ENCODE measurements at places on chromosomes 5 and 9.

DNA sequence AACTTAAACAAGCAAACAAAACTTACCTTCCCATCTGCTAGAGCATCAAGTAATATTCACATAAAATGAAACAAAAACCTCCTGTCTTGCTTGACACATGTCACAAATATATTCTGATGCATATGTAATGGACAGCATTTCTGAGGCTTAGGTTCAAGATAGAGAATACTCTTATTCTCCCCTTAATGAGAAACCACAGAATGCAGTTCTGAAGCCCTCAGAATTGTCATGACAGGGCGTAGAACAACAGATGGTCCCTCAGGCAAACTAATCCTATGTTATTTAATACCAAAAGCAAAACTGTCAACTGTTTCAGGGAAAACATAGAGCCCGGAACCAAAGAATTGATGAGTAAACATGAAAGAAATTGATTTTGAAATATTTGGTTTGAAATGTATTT lies 229.9 kb upstream of the RIOK2 start:
- no peak for DNase-seq

GRCh38 chr9:107969141-107969540 lies 479.6 kb upstream of the KLF4 start:
- peak; percentile 33 for DNase-seq

DNA sequence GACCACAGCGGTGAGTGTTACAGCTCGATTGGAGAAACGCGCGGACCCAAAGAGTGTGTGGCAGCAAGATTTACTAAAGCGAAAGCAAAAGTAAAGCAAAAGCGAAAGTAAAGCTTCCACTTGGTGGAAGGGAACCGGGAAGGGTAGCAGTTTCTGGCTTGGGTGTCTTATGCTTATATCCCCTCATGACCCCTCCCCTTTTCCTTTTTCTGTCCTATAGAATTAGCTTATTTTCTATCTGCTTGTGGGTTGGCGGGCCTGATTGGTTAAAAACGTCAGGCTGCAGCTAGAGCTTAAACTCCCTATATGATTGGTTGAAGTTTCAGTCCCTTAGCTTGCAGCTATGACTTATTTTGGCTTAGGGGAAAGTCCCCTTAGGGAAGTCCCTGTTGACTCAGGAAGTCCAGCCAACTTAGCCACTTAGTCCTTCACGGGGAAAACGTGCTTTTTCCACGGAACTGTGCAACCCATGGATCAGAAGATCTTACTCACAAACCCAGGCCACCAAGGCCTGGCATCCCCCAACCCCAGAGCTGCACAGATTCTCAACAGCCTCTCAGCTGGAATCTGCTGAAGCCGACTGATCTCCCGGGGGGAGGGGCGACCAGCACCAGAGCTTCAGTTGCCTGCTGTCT lies 114.2 kb upstream of the ADAMTS16 start:
- DNase-seq: no peak

DNA sequence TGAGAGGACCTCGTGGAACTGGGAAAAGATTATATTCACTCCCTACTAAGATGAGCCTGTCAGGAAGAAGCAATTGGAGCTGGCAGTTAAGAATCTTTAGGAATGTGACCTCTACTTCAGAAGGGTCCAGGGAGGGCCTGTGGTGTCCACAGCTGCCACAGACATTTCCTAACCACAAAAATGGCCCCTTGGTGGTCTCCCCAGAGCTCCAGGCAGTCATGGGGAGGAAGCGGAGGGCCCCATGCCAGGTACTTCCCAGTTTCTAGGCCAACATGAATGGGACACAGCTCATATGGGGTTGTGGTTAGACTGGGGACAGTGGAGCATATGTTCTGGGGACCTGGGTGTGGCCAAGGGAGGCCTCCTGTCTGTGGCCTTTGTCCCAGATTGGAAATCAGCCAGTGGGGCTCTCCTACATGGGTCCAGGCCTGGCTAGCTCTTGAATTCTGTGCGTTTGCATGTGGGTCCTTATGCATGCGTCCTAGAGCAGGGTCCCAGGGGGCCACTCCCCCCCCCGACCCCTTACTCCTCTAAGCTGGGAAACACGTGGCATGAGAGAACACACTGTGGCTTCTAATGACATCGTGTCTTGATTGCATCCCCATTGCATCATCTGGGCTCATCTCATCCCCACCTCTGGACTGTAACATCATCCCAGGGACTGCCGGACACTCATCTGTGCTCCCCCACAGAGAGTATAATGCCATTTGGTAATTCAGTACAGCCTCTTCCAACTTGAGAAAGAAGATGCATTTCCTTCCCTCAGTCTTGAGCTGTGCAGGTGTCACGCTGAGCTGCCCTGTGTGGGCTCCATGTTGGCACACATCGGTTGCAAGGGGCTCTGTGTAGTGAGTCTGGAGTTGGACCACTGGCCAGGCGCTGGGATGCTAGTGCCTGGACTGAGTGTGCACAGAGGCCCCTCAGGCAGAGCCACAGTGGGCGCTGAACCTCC lies 31.3 kb downstream of the IRF1 start:
- no peak for DNase-seq

DNA sequence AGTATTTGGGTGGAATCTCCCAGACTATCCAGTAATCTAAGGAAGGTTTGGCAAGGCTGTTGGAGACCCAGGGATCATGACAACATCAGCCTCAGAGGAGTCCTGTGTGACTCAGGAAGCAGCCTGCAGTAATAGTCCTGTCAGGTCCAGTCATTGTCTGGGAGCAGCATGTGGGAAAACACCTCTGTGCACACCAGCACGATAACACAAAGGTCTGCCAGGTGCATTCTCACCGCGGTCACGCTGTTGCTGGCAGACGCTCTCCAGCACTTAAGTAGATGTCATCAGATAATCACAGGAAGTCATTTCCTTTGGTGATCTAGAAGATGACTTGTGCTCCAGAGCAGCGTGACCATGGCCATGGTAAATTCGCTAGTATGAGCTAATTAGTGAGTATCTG lies 99.2 kb upstream of the IQGAP2 start:
- no peak for DNase-seq

GRCh38 chr5:156327296-156327695 lies 332 bp downstream of the SGCD start:
- DNase-seq: no peak

GRCh38 chr9:111525056-111525977 lies at the start of gene ZNF483:
Gene ZNF483, plus strand, starts transcription at chr9:111525179. Its CDS starts 2,217 bp downstream, at chr9:111527396.
- peak; percentile 92 for DNase-seq

DNA sequence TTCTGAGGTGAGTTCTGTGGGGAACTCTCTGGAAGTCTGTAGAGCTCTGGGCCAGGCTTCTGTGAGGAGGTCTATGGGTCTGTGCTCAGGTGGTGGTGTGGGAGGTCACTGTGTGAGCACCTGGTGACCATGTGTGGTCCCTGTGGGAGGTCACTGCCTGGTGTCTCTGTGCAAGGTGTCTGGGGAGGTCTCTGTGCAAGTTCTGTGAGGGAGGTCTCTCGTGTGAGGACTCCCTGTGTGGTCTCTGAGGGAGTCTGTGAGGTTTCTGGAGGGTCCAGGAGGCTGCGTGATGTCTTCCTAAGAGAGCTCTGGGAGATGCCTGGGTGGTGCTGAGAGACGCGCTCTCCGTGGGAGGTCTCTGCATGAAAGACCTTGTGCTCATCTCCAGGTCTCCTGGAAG lies 6.0 kb upstream of the SPATA31E1 start:
- DNase-seq: no peak

- DNase-seq: no peak
These were observed 174.9 kb upstream of the HMHB1 start for GRCh38 chr5:143636931-143637528.

DNA sequence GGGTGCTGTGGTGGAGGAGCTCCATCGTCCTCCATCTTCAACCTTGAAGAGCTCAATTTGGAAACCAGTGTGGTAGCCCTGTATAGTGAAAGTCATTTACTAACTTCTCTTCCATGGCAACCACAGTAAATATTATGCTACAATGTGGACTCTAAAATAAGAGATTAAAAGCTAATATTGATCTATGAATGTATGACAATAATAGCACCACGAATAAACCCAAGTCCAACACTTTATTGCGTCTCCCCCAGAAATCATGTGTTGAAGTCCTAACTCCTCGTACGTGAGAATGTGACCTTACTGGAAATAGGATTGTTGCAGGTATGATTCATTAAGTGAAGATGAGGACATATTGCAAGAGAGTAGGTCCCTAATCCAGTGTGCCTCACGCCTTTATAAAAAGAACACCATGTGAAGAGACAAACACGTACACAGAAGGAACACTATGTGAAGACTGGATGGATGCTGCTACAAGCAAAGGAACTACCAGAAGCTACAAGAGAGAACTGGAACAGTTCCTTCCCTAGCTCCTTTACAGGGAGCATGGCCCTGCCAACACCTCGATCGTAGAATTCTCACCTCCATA lies 276.2 kb downstream of the PDE4D start:
- no peak for DNase-seq

GRCh38 chr5:173771121-173771724 lies 116.9 kb upstream of the CPEB4 start:
- peak; percentile 72 for DNase-seq

- peak; percentile 83 for DNase-seq
These were observed 20.1 kb upstream of the PFDN1 start for GRCh38 chr5:140322751-140323731.

DNA sequence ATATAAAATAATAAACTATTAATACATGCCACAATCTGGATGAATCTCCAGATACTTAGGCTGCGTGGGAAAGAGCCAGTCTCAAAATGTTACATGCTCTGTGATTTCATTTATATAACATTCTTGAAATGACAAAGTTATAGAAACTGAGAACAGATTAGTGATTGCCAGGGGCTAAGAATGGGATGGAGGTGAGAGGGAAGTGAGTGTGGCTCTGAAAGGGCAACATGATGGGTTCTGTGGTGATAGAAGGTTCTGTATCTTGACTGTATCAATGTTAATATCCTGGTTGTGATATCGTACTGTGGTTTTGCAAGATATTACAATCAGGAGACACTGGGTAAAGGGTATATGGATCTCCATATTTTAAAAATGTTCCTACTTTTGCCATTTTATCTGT lies 50.7 kb downstream of the SPEF2 start:
- DNase-seq: no peak

DNA sequence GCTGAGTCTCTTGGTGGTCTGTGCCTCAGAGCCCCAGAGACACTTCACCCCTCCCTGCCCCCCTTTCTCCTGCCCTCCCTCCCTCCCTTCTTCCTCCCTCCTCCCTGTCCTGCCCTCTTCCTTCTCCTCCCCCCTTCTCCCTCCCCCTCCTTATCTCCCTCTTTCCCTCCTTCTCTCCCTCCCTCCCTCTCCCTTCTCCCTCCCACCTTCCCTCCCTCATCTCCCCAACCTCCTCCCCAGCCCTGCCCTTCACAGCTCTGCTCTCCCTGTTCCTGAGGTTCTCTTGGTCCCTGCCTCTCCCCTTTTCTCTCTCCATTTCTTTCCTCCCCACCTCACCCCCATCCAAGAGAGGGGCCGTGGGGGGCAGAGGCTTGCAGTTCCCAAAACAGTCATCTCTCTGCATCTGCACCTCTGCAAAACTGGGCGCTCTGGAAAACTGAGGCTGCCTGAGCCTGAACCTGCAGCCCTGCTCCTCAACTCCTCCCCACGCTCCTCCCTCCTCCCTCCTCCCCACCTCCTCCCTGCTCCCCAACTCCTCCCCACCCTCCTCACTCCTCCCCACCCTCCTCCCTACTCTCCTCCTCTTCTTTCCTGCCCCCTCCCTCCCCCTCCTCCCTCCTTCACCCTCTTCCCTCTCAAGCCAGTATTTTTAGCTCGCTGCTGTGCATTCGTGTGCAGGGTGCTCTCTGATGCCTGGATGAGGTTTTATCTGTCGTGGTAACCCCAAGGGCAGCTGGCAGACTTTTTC lies 219.1 kb downstream of the C9orf50 start:
- peak; percentile 77 for DNase-seq

GRCh38 chr9:71895955-71896354 lies 15.0 kb downstream of the ABHD17B start:
- no peak for DNase-seq

All from kidney (tissue), 22 donors.